ENCODE measurements at places on chromosomes 6 and 20. TPM values are rescaled to one million over a fixed set of nuclear protein-coding genes. Genes with fewer than 3 reads are reported as not detected.

DNA sequence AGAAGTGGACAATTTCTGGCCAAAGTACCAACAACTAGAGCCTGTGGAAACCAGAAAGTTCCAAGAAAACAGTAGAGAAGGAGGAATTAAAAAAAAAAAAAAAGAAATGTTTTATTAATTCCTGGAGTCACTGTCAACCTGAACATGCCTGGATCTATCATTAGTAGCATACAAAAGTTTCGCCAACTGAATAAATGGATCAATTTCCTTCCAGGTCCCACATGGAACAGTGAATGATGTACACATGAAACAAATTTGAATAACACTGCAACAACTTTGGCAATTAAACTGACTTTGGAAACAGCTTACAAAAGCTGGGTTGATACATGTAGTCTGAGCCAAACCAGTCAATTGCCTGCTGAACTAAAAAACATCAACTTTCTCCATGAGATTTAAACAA, 90.0 kb upstream of the HMGCLL1 start:
- no peaks in the 10 kb centered on the region for H3K4me1 ChIP-seq
- DNase-seq, result no peak
- H3K4me3 ChIP-seq, result no peak overlapping the region

DNA sequence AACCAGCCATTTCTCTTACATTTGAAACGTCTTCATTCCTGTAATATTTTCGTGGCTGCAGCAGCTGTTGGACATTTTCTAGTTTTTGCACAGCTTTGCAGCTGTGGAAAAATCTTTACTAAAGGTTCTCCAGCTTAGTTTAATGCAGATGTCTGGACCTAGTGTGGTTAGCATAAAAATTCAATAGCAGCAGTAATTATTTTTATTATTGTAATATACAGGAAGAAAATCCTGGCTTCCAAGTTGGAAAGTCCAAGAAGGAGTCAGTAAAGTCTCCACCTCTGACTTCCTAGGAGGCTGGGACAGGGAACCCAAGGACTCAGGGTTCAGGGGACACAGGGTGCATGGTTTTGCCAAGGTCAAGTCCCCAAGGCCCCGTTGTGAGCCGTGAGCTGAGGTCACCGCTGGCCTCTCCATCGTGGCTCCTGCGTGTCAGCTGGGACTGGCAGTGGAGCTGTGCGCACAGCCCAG, 230.6 kb downstream of the FNDC1 start:
- no peaks in the 10 kb centered on the region for H3K36me3 ChIP-seq
- H3K4me3 ChIP-seq, result no peak overlapping the region
- H3K27me3 ChIP-seq, result no peaks in the 10 kb centered on the region
- DNase-seq, result no peak
- no peaks in the 10 kb centered on the region for H3K4me1 ChIP-seq
- H3K27ac ChIP-seq, result no peak overlapping the region

DNA sequence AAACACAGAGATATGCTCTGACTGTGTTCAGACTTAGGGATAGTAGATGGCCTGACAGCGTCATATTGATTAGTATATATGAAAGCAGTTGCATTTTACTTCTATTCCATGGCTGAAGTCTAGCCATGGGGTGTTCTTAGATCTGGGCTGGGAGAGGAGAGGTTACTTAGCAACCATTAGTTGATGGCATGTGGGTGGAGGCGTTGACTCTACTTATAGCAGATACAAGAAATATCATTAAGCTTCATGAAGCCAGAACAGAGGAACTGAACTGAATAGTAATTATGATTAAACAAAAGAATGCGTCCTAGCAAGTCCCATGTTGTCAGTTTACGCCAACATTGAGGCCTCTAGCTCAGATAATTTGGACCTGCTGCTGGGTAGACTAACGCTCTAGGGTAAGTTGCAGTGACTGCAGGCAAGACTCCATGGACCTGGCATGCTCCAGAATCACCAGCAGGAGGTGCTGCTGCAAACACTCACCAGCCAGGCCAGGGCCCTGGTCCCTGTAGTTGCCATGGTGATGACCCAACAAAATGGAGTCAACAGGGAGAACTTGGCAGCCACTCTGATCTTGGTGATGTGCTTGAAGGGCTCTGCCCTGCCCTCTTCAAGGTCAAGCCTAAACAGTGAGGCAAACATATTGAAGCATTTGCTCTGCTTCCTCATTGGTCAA, 477.3 kb downstream of the PREX1 start:
- H3K27ac ChIP-seq, result no peak overlapping the region
- no peaks in the 10 kb centered on the region for H3K36me3 ChIP-seq
- H3K4me3 ChIP-seq, result no peak overlapping the region
- no peaks in the 10 kb centered on the region for H3K4me1 ChIP-seq
- DNase-seq, result no peak
- H3K27me3 ChIP-seq, result no peaks in the 10 kb centered on the region

GRCh38 chr20:4435225-4435624, 286.5 kb upstream of the PRND start:
- no peak overlapping the region for H3K27ac ChIP-seq
- H3K4me3 ChIP-seq, result no peak overlapping the region
- no peak for DNase-seq

DNA sequence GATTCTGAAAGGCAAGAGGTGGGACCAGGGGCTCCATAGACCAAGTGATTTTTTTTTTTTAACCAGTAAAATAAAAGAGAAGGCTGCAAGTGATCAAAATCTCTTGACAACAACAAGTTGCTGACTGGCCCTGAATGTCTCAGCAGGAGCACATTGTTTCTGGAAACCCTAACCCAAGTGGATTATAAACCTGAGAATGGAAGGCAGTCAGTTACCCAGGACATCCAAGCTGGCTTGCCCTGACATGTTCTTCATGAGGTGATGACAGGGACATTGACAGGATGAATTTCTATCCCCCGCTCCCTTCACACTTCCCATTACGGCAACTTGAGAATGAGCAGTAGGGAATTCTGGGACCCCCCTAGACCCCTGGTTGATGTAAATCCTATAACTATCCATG, 49.6 kb upstream of the RIPOR2 start:
- no peak overlapping the region for H3K4me3 ChIP-seq
- no peak for DNase-seq

DNA sequence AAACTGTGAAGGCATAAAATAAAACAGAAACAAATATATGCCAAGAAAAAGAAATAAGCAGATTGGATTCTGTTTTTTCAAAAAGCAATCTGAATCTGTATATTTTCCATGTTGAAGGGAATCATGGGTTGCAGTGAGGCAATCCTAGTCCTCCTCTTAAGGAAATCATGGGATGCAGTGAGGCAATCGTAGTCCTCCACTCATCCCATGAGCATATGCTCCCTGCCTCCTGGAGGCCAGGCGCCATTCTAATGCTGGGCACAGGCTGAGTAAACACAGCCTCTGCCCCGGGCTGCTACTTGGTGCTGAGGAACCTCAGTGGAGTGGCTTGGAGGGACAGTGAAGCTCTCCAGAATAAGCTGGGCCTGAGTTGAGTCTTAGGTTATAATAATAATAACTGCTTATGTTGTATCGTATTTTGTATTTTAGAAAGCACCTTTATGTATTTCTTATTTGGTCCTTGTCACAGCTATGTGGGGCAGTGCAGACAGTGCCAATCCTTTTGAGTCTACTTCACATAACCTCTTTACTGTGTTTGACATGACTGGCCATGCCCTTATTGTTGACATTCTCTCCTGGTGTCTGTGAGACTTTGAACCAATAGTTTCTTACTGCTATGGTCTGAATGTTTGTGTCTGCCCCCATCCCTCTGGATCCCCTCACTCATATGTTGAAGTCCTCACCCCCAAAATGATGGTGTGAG, 56.6 kb upstream of the CITED2 start:
- H3K27ac ChIP-seq, result no peak overlapping the region
- no peaks in the 10 kb centered on the region for H3K27me3 ChIP-seq
- no peaks in the 10 kb centered on the region for H3K4me1 ChIP-seq

DNA sequence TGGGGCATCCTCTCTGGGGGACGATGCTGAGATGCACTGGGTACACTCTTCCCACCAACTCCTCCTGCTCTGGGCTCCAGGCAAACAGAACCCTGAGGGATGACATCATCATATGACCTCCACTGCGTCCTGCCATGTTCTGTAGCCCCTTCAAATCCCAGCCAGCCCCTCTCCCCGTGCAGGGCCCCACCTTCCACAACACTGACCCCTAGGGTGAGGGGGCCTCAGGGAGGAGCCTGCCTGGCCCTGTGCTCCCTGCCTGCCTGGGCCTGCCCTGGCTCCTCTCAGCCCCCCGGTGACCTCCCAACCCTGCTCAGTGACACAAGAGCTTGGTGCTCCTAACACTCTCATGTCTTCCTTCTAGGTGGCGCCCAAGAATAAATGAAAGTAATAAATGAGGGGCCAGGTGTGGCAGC, 9.6 kb upstream of the SPDEF start:
- no peaks in the 10 kb centered on the region for H3K4me1 ChIP-seq
- H3K36me3 ChIP-seq, result no peaks in the 10 kb centered on the region
- H3K27me3 ChIP-seq, result no peaks in the 10 kb centered on the region
- DNase-seq, result no peak
- no peak overlapping the region for H3K4me3 ChIP-seq
- no peak overlapping the region for H3K27ac ChIP-seq

- DNase-seq, result no peak
- no peak overlapping the region for H3K27ac ChIP-seq
- no peaks in the 10 kb centered on the region for H3K27me3 ChIP-seq
- H3K4me3 ChIP-seq, result no peak overlapping the region
- H3K4me1 ChIP-seq, result peaks cover 13% of the 10 kb centered on the region
These were observed 267.7 kb upstream of the FOXQ1 start for GRCh38 chr6:1044040-1044836.

GRCh38 chr20:37905671-37906613, 3.0 kb downstream of the VSTM2L start:
- no peaks in the 10 kb centered on the region for H3K36me3 ChIP-seq
- no peaks in the 10 kb centered on the region for H3K27me3 ChIP-seq
- peaks cover 10% of the 10 kb centered on the region for H3K4me1 ChIP-seq
- no peak overlapping the region for H3K4me3 ChIP-seq

DNA sequence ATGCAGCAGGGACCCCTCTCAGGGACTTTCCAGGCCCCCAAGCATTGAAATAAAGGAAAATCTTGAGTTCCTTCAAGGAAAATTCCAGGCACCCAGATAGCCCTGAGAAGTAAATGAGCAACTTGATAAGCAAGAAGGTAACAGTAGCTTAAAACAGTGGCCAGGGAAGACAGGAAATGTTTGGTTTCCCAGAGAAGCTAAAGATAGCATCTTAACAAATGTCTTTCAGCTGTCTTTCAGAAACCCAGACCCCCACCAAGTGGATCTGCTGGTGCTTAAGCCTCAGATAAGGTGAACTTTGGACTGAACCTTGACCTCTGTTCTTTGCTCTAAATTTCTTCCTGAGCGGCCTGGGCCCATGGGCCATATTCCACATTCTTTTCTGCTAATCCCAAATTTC, 117.8 kb upstream of the CST7 start:
- no peak for DNase-seq
- H3K27ac ChIP-seq, result no peak overlapping the region
- no peak overlapping the region for H3K4me3 ChIP-seq
- no peaks in the 10 kb centered on the region for H3K36me3 ChIP-seq
- H3K4me1 ChIP-seq, result no peaks in the 10 kb centered on the region
- H3K27me3 ChIP-seq, result no peaks in the 10 kb centered on the region

DNA sequence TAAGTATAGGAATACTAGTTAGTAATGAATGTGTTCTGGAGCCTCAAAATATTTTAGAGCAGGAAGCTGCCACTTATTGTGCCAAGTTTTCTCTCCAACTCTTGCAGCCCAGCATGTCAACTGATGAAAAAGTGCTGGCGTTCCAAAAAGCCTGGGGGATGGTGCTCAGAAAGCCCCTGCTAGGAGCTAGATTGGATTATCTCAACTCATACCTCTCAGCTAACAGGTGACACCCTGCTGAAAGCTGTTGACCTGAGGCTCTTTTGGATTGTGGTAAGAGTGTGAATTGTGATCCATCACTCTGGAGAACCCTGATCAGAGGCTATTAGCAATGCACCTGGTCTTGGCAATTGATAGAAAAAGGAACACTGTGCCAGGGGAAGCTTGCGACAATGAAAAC, 580.4 kb downstream of the EYS start:
- no peak overlapping the region for H3K4me3 ChIP-seq
- H3K36me3 ChIP-seq, result no peaks in the 10 kb centered on the region
- no peak overlapping the region for H3K27ac ChIP-seq
- no peaks in the 10 kb centered on the region for H3K4me1 ChIP-seq

GRCh38 chr6:118391086-118391485, 157.0 kb upstream of the PLN start:
- no peak overlapping the region for H3K27ac ChIP-seq
- no peak overlapping the region for H3K4me3 ChIP-seq
- no peaks in the 10 kb centered on the region for H3K36me3 ChIP-seq

GRCh38 chr6:118917546-118918328, 17.2 kb downstream of the MCM9 start:
- H3K4me1 ChIP-seq, result no peaks in the 10 kb centered on the region
- no peaks in the 10 kb centered on the region for H3K36me3 ChIP-seq
- H3K4me3 ChIP-seq, result no peak overlapping the region
- H3K27ac ChIP-seq, result no peak overlapping the region

DNA sequence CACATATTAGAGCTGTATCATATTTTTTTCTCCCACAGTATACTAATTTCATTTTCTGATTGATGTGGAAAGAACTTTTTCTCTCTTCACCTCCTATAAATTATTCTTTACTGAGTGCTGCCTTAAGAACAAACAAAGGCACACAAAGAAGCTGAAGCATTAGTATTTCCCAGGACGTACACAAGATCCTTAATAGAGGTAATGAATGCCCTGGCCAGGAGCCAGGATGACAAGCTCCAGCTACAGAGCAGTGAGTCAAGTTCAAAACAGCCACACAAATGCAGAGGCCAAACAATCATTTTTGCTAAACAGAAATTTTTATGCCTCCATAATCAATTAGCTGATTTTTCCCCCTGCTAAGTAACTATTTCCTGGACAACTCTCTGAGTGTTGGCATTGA, 639.6 kb downstream of the EPHA7 start:
- no peak overlapping the region for H3K4me3 ChIP-seq
- DNase-seq, result no peak

GRCh38 chr20:14801591-14802325, 464.3 kb upstream of the FLRT3 start:
- H3K4me1 ChIP-seq, result no peaks in the 10 kb centered on the region
- H3K4me3 ChIP-seq, result no peak overlapping the region
- H3K36me3 ChIP-seq, result no peaks in the 10 kb centered on the region
- no peak overlapping the region for H3K27ac ChIP-seq
- no peak for DNase-seq

DNA sequence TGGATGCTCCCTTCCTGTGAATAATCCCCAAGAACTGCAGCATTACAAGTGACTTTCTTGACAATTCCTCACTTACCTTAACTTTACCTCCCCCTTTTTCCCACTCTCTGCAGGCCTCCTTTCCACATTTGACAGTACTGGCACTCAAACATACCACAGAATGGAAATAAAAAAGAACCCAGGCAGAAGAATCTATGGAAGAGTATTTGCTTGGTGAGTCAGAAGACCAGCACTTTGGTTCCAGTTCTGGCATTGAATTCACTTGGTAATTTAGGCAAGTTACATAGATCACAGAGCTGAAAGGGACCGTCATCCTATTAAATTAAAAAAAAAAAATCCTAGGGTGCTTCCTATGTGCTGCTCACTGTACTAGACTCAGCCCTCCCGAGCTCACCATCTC, 55.0 kb downstream of the BTBD9 start:
- no peak overlapping the region for H3K4me3 ChIP-seq
- no peak for DNase-seq
- H3K27ac ChIP-seq, result no peak overlapping the region
- no peaks in the 10 kb centered on the region for H3K27me3 ChIP-seq

GRCh38 chr20:19769507-19769906, 11.4 kb downstream of the RIN2 start:
- H3K4me3 ChIP-seq, result no peak overlapping the region
- H3K4me1 ChIP-seq, result no peaks in the 10 kb centered on the region

SLC17A1 gene
- 22.8 TPM for total RNA-seq

STK38 gene
- total RNA-seq, result 17.6 TPM

RWDD2A gene
- 3.5 TPM for total RNA-seq

GPANK1 gene
- total RNA-seq, result 6.4 TPM

PRPH2 gene
- total RNA-seq, result 0.16 TPM

All from right lobe of liver (tissue), 6 donors.